ENCODE measurements at places on chromosomes 5 and 9.

GRCh38 chr5:159027504-159027903, 72.2 kb downstream of the EBF1 start:
- H3K4me1 ChIP-seq: no peaks in the 10 kb centered on the region
- no peak for DNase-seq
- H3K4me3 ChIP-seq: no peak overlapping the region
- H3K27me3 ChIP-seq: no peaks in the 10 kb centered on the region
- H3K27ac ChIP-seq: no peak overlapping the region

- H3K4me1 ChIP-seq: peaks cover 18% of the 10 kb centered on the region
- no peak for DNase-seq
- no peak overlapping the region for H3K4me3 ChIP-seq
- no peaks in the 10 kb centered on the region for H3K27me3 ChIP-seq
- no peak overlapping the region for H3K27ac ChIP-seq
Observed at GRCh38 chr5:35456506-35456905, 161.2 kb upstream of the SPEF2 start.

- no peak overlapping the region for H3K27ac ChIP-seq
- no peaks in the 10 kb centered on the region for H3K27me3 ChIP-seq
- no peak for DNase-seq
- no peak overlapping the region for H3K4me3 ChIP-seq
Observed at GRCh38 chr5:71482132-71482531, 26.7 kb downstream of the BDP1 start.

DNA sequence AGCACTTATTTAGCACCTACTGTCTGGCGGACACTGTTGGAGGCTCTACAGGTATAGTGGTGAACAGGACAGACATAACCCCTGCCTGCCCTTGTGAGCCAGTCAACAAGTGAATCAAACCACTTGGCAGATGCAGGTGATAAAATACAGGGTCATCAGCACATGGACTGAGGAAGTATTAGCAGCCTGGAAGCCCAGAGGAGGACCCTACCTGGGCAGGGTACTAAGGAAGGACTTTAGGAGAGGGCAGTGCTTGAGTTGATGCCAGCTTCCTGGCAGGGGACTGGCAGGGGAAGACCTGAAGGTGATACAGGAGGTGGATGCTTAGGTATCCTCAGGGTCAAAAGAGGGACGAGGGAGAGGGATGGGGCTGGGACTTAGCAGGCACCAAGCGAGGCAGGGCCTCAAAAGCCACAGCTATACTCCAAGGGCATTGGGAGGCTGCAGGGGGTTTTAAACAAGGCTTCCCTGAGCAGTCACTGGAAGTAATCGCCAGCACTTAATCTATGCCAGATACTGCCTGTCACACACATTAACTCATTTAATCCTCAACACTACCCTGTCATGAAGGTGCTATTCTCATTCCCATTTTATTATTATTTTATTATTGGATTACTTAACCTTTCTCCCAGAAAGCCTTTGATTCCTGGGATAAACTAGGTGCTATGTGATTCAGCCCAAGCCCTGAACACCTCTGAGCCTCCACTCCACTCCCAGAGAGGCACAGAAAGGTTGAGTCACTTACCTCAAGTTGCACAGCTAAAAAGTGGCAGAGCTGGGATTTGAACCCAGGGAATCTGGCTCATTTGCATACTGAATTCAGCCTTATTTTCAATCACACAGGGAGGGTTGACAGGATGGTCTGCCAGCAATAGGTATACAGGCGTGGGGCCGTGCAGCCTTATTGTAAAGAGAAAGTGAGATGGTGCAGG, 63.8 kb upstream of the ORM1 start:
- no peaks in the 10 kb centered on the region for H3K4me1 ChIP-seq
- no peak overlapping the region for H3K4me3 ChIP-seq
- no peak for DNase-seq
- H3K27ac ChIP-seq: no peak overlapping the region
- H3K27me3 ChIP-seq: no peaks in the 10 kb centered on the region
- peaks cover 3% of the 10 kb centered on the region for H3K36me3 ChIP-seq

DNA sequence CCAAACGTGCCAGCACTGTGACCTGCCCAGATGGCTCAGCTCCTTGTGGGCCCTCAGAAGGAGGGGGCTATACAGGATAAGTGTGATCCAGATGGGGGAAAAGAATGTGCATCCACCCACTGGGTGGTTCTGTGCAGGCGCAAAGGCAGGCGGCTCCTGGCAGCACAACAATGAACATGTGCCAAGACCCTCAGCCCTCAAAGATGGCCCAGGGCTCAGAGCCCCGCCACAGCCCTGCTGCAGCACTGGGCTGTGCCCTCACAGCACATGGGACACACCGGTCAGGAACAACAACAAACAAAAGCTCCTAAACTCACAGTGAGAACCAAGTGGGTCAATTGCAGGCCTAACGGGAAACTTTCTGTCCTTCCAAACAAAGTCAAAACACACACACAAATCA, 4.7 kb downstream of the SEMA4D start:
- no peak for DNase-seq
- H3K4me1 ChIP-seq: no peaks in the 10 kb centered on the region
- H3K36me3 ChIP-seq: no peaks in the 10 kb centered on the region
- no peak overlapping the region for H3K27ac ChIP-seq
- H3K4me3 ChIP-seq: no peak overlapping the region

DNA sequence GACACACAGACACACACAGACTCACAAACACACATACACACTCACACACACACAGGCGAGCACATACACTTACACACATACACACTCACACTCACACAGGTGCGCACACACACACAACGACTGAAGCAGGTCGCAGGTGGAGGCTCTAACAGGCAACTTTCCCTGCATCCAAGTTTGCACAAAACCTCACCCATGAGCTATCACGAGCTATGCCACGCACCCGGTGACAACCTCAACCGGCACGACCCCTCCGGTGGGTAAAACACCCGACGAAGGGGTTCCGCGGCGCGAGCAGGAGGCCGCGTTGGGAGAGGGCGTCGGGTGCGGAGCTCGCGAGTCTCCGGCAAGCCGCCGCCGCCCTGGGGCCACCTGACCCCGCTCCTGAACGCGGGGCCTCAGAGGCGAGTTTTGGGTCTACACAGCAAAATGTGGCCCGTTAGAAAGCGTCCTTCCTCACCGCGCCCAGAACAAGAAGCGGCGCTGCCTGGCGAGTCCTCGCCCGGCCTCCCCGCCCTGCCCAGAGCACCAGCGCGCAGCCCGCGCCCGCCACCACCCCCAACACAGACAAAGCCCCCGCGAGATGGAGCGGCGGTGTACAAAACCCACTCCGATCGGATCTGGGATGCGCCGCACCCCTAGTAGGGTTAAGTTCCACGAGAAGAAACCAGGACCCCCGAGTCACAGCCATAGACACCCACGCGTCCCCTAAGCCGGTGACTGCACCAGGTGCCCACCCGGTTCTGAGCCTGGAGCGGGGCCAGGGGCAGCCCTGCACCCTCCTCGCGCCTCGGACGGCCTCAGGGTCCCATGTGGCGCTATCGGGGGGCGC, 665 bp downstream of the SLC6A3 start:
- no peak for DNase-seq
- peaks cover 16% of the 10 kb centered on the region for H3K27me3 ChIP-seq
- peaks cover 11% of the 10 kb centered on the region for H3K4me1 ChIP-seq
- no peak overlapping the region for H3K4me3 ChIP-seq

GRCh38 chr5:152137063-152137462, 212.4 kb upstream of the GLRA1 start:
- H3K27me3 ChIP-seq: no peaks in the 10 kb centered on the region
- no peaks in the 10 kb centered on the region for H3K4me1 ChIP-seq
- H3K36me3 ChIP-seq: no peaks in the 10 kb centered on the region
- no peak overlapping the region for H3K4me3 ChIP-seq
- DNase-seq: no peak

DNA sequence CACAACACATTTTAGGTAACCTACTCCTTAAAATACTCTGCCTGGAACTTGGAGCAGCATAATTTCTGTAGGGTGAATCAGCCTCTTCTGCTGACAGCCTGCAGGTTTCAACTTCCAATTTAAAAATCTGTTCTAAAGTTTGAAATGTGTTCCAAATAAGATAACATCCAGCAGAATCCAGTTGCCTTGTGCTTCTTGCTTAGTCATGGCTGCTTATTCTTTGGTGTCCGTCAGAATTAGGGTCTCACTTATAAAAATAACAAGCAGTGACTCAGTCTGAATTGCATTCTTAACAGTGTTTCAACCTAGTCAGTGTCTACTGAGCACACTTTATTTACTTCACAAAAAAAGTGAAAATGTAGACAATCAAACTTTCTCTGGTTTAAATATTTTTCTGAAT, 3.7 kb downstream of the CDH6 start:
- H3K27ac ChIP-seq: no peak overlapping the region
- H3K36me3 ChIP-seq: no peaks in the 10 kb centered on the region
- H3K4me1 ChIP-seq: peaks cover 14% of the 10 kb centered on the region
- peaks cover 3% of the 10 kb centered on the region for H3K27me3 ChIP-seq
- DNase-seq: no peak

DNA sequence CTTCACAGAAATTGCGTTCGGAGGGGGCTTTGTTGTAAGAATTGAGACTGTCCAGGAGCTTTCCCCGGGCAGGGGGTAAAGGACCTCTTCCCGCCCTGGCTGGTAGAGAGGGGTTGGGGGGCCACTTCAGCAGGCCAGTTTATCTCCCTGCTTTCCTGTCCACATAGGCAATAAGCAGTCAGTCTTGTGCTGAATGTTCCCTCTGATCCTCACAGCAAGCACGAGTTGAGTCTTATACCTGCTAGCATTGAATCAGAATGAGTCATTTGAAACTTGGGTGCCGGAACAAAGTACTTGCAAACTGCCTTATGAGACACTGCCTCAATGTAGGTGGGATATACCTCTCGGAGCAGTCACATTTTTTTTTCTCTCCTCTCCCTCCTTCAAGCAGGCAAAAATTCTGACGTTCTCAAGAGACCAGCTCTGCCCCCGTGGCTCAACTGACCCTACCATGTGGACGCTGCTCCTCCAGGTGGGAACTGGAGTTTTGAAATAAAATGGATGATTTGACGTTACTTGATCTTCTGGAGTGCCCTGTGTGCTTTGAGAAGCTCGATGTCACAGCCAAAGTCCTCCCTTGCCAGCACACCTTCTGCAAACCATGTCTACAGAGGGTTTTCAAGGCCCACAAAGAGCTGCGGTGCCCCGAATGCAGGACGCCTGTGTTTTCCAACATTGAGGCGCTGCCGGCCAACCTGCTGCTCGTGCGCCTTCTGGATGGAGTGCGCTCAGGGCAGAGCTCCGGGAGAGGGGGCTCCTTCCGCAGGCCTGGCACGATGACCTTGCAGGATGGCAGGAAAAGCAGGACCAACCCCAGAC, 1.3 kb downstream of the SH3RF2 start:
- H3K27me3 ChIP-seq: no peaks in the 10 kb centered on the region
- no peaks in the 10 kb centered on the region for H3K36me3 ChIP-seq
- H3K27ac ChIP-seq: peak overlapping the region; percentile 22
- no peak for DNase-seq
- peaks cover 50% of the 10 kb centered on the region for H3K4me1 ChIP-seq

DNA sequence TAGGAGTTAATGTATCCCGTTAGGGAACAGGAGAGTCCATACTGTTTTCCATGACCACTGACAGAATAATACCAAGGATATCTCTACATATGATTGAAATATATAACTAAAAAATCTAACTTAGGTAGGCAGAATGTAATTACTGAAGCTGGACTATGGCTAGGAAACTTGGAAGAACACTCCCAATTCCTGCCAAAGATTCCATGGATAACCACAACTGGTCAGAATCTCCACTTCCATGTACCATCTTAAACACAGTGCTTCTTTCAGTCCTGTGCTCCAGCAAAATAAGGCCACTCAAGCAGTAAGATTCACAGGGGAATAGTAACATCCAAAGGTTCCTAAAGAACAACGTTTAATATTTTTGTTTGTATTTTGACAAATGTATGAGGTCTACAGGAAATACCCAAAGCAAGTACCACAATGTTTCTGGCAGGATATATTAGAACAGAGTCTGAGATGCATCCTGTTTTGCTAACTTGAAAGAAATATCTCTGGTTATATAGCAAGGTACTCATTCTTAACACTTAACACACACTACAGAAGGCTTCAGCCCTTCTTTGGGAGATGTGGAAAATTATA, 295.0 kb downstream of the ADAMTS6 start:
- no peak overlapping the region for H3K4me3 ChIP-seq
- no peak overlapping the region for H3K27ac ChIP-seq
- no peak for DNase-seq
- H3K36me3 ChIP-seq: no peaks in the 10 kb centered on the region
- H3K27me3 ChIP-seq: no peaks in the 10 kb centered on the region
- no peaks in the 10 kb centered on the region for H3K4me1 ChIP-seq

GRCh38 chr9:92147030-92147851, 32.0 kb upstream of the SPTLC1 start:
- no peak for DNase-seq
- H3K4me1 ChIP-seq: no peaks in the 10 kb centered on the region
- H3K27me3 ChIP-seq: no peaks in the 10 kb centered on the region
- no peak overlapping the region for H3K27ac ChIP-seq

DNA sequence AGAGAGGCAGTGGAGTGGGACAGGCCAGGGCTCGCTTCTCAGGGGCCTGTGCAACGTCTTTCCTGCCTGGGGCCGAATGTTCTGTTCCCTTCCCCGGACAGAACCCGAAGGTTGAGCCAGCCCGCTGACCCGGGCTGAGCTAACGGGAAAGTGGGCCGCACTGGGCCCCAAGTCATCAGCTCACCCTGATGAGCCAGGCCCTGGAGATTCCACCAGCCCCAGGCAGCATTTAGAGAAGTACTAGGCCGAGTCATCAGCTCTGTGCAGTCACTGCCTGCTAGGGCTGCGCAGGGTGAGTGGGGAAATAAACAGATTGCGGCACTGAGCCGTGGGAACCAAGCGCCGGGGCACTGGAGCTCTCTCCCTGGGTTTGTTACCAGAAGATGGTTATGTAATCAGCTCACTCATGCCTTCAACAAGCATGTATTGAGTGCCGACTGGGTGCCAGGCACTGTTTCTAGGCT, 29.1 kb upstream of the DUSP1 start:
- H3K36me3 ChIP-seq: no peaks in the 10 kb centered on the region
- no peak for DNase-seq
- no peaks in the 10 kb centered on the region for H3K27me3 ChIP-seq

DNA sequence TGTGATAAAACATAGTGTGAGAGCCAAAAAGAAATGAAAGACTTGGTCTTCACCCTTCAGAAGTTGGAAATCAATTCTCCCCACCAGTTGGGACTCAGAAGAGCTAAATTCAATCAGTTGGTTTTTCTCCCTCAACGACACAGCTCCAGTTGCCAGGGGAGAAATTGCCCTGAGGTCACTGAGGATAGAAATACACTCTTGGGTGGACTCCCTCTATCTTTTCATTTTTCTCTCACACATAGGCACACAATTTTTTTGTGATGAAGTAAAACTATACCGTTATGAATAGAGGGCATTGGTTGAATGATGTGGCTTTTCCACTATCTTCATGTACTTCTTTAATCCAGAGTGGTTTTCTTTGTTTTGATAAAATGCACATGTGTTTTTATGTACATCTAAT, 80.2 kb downstream of the ZNF366 start:
- H3K4me3 ChIP-seq: no peak overlapping the region
- H3K36me3 ChIP-seq: no peaks in the 10 kb centered on the region
- H3K27me3 ChIP-seq: no peaks in the 10 kb centered on the region
- no peaks in the 10 kb centered on the region for H3K4me1 ChIP-seq
- no peak overlapping the region for H3K27ac ChIP-seq
